Activated T-cell treated with anti-CD3 and anti-CD28 coated beads, Interleukin-2, amount 50 U/mL, for 4 hours (primary cell): ENCODE measurements at places on chromosomes 13 and 19.

GRCh38 chr19:54439174-54439851 lies 9.7 kb upstream of the LENG8 start:
- no peak for DNase-seq

DNA sequence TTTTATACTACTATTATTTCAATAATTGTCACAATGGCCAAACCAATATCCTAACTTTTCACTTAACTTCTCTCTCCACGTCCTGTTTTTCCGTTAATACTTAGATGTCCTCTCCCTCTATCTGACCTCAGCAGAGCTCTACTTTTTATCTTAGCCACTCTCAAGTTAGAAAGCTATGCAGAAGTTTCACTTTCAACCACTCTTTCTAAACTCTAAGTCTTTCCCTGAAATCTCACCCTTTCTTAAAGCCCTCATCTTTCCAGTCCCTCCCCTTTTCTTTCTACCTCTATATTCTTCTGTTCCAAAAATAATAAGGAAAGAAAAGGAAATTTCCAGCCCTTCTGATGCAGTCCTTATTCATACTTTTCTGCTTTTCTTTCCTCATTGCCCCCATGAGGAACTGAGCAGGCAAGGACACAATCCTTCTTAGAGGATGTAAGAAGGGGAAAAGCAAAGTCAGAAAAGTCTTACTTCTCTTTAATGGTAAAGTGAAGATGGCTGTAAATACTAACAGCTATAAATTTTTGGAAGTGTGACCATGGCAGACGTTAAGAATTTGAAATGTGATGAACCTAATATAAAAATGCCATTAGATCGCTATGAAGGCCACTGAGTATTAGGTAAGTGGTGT lies 23.0 kb downstream of the FAM216B start:
- DNase-seq, result no peak

- DNase-seq, result no peak
Measured at GRCh38 chr19:43437712-43438111, 23.0 kb downstream of the TEX101 start.

DNA sequence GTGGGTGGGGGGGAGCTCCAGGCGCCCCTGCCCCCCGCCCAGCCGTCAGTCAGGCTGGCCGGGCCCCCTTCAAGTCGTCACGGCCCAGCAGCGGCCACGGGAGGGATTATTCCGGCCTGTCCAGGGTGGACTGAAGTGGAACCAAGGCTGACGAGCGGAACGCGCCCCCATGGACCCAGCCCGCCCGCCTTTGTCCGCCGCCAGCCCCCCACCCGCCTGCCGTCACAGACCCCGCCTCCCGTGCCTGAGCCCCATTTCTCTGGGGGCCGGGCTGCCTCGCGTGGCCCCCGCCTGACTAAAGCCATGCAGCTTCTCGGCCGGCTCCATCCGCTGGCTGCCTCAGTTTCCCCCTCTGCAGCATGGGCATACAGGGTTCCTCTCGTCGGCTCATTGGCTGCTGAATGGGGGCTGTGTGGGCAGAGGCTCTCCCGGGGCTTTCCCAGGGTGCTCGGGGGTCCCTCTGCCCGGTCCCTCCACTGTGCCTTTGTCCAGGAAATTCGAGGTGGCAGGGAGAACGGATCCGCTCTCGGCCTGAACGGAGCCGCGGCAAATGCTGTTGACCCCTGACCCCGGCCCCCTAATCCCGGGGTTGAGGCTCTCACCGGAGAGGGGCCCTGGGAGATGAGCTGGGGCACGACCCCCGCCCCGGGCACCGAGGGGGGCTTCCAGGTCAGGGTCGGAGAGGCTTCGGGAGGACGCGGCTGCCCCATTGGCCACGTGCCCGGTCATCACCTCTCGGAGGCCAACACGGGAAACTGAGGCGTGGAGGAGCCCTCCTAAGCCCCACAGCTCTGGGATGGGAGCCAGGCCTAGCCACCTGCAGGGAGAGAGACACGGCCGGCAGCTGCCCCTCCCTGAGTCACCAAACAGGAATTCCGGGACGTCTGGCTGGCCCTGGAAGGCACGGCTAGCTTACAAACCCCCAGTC lies 27.4 kb downstream of the EFNA2 start:
- no peak for DNase-seq

DNA sequence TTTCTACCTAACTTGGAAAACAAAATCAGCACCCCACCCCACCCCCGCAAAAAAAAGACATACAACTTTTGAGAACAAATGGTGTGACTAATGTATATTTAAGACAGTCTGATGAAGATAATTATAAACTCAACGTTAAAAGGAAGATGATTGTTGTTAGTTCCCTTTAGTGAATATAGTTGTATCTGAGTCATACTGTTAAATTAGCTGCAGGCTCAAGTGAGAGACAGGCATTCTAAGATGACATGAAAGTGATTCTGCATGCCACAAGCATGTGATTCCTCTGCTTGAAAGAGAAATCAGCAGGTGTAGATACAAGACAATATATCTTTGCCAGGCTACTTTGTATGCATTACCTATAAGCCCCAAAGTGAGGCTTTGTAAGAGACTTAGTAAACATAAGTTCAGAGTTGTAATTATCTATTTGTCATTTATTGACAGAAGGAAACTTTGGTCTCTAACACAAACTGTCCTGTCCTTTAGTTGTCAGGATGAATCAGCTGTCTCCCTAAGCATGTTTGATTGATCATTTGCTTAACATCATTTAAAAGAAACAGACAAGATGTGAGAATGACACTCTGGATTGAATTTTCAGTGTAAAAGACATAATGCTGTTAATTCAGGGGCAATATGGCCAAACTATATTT lies 319.4 kb upstream of the HTR2A start:
- DNase-seq, result no peak

DNA sequence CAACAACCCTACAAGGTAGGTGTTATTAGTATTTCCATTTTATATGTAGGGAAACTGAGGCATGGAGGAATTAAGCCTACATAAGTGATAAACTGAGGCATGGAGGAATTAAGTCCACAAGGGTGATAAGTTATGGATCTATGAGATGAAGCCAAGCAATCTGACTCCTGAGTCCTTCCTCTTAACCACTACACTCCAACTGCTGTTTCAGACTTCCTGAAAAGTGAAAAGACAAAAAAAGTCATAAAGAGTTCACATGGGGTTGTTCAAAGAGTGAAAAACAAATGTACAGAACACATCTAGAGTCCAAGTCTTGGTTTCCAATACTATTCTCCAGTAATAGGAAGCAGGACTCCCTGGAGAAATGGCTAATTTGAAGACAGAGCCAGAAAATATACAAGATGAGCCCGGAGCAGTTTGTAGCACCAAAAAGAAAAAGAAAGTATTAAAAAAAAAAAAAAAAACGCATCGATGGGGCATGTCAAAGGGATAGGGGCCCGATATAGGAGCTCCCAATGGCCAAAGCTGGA lies 12.1 kb downstream of the CRYL1 start:
- no peak for DNase-seq
